LHCN-M2 (cell line): ENCODE measurements at places on chromosomes 1 and 21.

GRCh38 chr21:19244502-19245187 is 841.1 kb upstream of the TMPRSS15 start:
- no peak for DNase-seq

GRCh38 chr21:40102682-40103081 is 235.4 kb downstream of the PCP4 start:
- DNase-seq = no peak

DNA sequence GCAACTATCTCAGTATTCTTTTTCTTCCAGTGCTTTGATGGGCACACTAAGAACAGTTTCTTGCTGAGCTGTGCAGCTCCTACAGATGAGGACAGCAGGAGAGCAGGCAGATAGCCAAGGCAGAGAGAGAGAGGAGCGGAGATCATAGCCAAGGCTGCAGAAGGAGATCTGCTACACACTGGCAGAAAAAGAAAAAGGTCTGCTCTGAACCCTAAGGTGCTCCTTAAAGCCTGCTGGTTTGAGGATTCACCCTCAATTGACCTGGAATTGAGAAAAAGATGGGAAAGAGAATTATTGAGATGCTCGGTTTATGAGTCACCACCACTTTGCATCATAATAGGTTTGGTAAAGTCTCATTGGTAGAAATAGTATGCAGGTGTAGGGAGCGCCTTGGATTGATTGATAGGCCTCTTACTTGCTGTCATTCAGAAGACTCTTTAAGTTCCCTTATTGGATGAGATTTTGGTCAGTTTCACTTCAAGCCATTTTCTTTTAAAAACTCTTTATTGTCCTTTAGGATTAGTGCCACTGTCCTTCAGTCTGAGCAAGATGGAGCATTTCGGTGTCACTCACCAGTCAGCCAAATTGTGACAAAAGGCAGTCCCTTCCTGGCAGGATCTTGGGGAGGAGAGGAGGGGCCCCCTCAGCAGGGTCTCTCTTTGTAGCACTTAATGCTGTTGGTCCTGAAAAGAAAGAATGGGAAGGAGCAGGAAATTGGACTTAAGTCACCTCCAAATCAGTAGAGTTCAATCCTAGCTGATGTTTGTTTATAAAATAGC is 685.0 kb downstream of the ADGRL2 start:
- DNase-seq = peak; percentile 1

DNA sequence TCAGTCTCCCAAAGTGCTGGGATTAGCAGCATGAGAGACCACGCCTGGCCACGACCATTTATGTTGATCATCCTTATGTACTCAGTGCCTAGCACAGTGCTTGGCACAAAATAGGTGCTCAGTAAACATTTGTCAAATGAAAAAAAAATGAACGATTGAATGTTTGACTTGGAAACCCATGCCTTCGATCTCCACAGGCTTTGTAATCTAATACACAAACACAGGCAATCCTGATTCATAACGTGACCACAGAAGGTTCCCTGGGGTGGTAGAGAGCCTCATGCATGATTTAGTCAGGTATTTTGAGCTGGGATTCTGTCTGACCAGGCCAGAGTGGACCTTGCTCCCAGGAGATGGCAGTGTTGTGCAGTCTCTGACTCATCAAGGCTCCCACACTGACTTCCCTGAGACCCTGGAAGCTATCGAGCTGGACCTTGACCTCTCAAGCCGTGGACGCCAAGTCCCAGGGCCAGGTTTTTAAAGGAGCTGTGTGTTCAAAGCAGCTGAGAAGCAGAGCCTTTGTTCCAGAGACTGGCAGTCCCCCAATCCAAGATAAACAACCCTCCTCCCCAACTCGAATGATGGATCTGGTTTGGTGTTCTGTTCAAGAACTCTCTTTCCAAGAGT is 81.1 kb downstream of the PGM1 start:
- DNase-seq = peak; percentile 94

GRCh38 chr1:245118066-245118465 is 36.7 kb upstream of the KIF26B start:
- no peak for DNase-seq

DNA sequence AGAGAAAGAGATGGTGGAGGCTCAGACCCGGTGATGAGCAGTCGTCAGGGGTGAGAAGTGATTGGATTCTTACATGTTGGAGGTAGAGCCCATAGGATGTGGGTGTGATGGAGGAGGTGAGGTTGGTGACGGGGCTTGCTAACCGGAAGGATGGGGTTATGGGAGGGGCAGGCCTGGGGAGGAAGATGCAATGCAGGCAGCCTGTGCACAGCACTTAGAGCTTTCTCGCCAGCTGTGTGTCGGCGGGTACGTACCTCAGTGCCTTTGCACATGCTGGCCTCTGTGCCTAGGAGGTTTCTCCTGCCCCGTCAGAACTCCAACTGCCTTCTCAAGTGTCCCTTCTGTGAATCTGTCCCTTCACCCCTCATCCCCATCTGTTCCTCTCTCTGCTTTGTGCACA is 2.9 kb upstream of the BSND start:
- no peak for DNase-seq

GRCh38 chr1:171582589-171582988 is 39.5 kb upstream of the MYOCOS start:
- no peak for DNase-seq

GRCh38 chr1:85001742-85002141 is 4.8 kb upstream of the MCOLN2 start:
- DNase-seq = no peak

DNA sequence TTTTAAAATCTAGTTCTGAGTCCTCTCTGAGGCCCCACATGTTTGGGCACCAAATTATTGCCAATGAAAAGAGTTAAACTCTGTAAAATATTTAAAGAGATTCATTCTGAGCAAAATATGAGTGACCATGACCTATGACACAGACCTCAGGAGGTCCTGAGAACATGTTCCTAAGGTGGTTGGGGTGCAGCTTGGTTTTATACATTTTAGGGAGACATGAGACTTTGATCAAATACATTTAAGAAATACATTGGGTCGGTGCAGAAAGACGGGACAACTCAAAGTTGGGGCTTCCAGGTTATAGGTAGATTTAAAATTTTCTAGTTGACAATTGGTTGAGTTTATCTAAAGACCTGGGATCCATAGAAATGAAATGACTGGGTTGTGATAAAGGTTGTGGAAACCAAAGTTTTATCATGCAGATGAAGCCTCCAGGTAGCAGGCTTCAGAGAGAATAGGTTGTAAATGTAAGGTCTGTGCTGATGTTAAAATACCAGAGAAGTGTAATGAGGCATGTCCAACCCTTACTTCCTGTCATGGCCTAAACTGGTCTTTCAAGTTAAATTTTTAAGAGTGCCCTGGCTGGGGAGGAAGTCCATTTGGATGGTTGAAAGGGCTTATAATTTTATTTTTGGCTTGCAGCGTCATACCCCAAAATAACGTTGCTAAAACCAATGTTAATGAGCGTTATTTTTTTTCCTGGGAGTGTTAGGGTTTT is 274.9 kb downstream of the NUF2 start:
- no peak for DNase-seq

- DNase-seq = no peak
These were observed 187.9 kb downstream of the PATJ start for GRCh38 chr1:61930116-61930645.

GRCh38 chr21:40053007-40053406 is 185.8 kb downstream of the PCP4 start:
- DNase-seq = no peak

GRCh38 chr21:32140151-32140550 is 138.7 kb downstream of the MIS18A start:
- no peak for DNase-seq

DNA sequence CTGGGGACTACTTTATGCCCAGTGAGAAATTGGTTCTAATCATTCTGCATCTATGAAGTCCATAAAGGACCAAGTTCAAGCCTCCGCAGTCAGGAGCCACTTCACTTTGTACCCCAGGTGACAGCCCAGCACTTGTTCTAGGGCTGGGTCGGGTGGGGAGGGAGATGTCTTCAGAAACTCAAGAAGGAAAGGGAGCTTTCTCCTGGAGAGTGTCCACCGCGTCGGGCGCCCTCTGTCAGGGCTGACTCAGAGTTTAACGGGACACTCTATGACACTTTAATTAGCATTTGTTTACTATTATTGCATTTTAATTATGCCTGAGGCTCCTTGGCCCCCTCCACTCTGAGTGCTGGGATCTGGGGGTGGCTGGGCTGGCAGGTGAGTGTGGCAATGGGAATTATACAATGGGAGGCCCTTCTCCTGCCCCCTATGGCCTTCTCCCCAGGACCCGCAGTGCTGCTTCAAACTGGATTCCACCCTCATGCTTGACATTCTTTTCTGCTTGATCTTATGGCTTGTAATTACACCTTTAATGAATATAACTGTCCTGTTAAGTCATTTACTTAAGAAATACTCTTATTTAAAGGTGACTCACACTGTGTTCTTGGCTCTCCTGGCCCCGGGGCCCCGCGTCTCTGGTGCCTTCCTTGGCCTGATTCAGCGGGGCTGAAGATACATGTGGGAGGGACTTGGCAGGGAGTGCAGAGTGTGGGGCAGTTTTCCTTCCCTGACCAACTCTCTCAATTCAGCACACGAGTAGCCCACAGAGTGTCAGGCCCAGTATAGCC is 136.6 kb downstream of the PLXNA2 start:
- DNase-seq = peak; percentile 77
